Suppressor macrophage treated with lipopolysaccharide for 1 hour (primary cell): ENCODE measurements at places on chromosomes 7 and 10.

DNA sequence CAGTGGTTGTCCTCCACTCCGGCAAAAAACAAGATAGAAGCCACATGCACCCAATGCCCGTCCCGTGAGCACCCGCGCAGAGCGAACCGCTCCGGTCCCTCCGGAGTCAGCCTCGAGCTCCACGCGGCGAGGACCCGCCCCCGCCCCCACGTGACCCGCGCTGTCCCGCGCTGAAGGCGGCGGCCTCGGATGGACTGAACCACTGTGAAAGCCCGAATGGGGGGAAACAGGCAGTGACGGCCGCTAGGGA is 766 bp upstream of the EIF3B start:
- DNase-seq: peak; percentile 96

DNA sequence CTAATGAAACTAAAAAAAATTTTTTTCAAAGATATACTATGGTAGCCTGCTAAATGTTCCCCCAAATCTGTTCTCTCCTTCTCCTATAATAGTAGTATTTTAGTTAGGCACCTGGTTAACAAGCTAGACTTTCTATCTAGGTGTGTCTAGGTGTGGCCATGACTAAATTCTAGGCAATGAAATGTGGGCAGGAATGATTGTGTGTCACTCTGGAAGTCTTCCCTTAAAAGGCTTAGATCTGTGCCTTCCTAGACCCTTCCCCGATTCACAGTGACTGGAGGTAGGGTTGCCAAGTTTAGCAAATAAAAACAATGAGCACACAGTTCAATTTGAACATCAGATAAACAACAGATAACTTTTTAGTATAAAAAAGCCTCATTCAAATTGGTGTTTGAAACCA is 8.3 kb upstream of the ARHGAP21 start:
- DNase-seq: no peak

- DNase-seq: peak; percentile 78
Measured at GRCh38 chr7:25098096-25099046, 26.7 kb downstream of the CYCS start.

DNA sequence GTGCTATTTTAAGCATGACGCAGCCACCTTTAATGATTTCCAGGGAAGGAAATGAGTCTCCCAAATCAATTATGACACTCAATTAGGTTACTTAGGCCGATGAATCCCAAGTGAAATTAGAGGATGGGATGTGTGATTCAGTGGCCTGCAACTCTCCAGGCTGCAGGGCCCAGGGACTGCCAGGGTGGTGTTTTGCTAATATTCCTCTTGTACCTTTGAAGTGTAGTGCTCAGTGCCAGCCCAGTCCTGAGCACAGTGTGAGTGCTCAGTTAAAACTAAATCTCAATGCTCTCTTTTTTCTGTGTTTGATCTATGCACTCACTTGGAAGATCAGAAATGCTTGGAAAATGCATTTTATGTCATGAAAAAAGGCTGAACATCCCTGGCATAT is 51.6 kb downstream of the SEM1 start:
- DNase-seq: no peak

DNA sequence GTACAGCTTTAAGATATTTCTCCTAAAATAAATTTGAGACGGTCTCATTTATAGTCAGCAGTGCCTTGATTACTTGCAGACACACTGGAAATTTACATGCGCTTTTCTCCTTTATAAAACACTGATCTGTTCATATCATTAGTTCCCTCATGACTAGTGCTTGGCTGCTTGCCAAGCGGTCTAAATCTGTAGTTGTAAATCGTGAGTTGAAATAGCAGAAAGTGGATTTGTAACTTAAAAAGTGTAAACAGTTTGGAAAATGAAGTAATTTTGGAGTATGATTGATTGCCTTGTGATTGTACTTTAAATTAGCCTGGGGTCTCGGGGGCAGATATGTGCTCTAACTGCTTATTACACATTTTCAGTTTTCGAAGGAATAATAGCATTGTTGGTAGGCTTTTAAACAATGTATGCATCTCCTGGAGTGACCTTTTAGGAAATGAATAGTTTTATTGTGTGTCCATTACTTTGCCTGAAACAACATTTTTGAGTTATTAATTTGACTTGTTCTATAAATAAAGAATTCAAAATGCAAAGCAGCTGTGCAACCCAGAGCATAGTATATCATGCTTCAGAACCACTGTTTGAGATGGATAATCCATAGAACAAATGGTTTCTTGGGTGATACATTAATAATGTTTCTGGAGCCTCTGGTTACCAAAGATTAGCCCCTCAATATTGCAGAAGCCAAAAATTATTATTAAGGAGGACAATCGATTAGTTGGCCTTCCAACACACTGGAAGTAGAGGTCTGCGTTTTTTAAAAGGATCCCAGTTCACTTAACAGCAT is 73.3 kb downstream of the ARID5B start:
- DNase-seq: peak; percentile 59

- DNase-seq: peak; percentile 68
Measured at GRCh38 chr10:35336084-35336831, at the start of gene CCNY. Gene CCNY (plus strand): TSS chr10:35336509. CDS start chr10:35337054, 545 bp downstream.

- DNase-seq: no peak
Measured at GRCh38 chr7:135584362-135585353, 26.9 kb downstream of the NUP205 start.

DNA sequence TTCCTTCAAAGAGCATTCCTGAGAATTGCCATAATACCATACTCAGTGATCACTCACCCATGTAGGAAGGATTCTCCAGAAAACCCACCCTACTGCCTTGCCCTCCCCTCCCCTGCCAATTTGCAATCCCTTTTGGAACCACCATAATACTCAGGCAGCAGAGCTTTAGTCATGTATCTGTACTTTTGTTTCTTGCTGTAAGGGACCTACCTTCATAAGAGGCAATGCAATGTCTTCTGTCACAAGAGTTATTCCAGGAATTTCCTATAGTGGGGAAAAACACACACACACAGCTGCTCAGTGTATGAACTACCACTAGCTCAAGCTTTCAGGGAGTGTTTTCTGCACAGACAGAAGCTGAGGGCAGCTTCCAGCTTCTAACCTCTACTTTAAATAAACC is 67.0 kb downstream of the GSAP start:
- DNase-seq: no peak

DNA sequence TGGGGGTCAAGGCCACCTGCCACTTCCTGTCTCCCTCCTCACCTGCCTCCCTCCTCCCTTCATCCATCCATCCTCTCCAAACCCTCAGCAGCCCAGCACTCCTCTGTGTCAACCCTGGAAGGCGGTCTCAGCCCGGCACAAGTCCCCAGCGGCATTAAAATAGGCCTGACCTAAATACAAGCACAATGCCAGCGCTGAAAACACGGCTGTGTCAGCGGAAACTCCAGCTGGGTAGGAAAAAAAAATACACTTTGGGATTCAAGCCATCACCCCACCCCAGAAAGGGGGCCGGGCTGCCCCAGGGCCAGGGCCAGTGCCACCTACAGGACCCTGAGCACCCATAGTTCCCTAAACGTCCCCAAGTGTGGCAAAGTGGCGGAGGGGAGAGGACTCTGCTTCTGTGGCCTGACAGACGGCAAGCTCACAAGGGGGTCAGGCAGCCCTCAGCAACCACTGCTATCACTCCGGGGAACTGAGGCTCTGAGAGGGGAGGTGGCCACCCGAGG is 22.7 kb upstream of the GTF2IRD1 start:
- DNase-seq: no peak

DNA sequence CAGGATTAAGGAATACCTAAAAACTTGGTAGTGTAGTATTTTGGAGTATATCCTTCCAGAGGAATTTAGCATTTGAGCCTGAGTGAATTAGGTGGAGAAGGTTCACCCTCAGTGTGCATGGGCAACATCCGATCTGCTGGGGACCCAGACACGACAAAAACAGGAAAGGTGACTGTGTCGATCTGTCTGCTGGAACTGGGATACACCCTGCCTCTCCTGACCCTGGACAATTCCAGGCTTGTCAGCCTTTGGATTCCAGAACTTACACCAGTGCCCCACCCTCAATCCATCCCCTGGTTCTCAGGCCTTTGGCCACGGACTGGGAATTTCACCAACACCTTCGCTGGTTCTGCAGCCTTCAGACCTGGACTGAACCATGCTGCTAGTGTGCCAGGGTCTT is 41.9 kb downstream of the PTPRE start:
- DNase-seq: no peak

- DNase-seq: no peak
Measured at GRCh38 chr10:78505657-78506056, 472.0 kb downstream of the RPS24 start.

DNA sequence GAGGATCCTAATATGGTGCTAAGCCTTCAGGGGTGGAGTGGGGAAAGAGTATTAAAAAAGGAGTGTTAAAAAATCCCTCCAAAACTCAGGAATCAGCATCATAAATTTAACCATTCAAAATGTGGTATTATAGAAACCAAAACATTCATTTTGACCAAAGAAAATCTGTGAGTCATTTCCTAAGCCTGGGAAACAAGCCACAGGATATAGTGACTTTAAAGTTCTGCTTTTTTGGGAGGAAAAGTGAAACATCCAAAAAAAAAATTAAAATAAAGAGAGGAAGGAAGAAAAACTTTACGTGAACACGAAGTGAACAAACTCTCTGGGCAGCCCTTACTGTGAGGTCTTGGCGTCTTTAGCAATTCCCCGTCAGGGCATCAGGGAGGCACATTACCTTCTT is 74.0 kb upstream of the GSDME start:
- DNase-seq: peak; percentile 88

GRCh38 chr7:46079421-46079820 is 158.3 kb upstream of the IGFBP3 start:
- DNase-seq: no peak

DNA sequence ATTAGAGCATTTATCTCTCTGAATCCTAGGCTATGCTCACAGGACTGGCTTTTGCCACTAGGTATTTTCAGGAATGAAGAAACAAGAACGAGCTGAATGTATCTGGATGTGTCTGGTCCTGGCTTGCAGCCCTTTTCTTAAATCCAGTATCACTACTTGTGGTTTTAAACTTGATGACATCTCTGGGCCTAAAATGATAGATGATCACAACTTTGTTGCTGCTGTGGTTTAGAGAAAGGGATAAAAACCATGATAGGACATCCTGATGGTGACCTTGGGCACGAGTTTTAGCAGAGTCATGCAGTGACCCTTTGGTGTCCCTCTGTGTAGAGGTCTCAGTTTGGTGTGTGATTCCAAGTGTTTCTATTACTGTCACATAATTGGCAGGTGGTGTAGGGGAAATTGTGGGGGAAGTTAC is 31.7 kb upstream of the SEMA3C start:
- no peak for DNase-seq

DNA sequence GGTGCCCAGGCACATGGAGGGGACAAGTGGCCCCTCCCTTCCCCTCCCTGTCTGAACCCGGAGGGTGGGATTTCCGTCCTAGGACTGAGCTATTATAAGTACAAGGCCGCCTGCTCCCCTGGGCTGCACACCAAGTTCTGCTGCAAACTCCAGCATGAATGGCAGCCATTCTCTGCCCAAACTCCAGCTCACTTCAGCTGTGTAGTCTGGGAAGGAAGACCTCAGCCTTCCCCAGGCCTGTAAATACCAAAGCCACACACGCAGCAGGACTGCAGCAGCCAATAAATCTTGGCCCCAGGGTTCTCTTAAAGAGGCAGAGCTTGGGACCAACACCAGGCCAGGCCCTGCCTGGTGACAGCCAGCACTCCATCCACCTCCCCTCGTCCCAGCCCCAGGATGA is 291.3 kb upstream of the ZMIZ1 start:
- no peak for DNase-seq

GRCh38 chr7:43454936-43455518 is 127.9 kb upstream of the STK17A start:
- peak; percentile 61 for DNase-seq

- DNase-seq: no peak
Measured at GRCh38 chr10:46998192-46998591, 87.0 kb downstream of the PTPN20 start.

DNA sequence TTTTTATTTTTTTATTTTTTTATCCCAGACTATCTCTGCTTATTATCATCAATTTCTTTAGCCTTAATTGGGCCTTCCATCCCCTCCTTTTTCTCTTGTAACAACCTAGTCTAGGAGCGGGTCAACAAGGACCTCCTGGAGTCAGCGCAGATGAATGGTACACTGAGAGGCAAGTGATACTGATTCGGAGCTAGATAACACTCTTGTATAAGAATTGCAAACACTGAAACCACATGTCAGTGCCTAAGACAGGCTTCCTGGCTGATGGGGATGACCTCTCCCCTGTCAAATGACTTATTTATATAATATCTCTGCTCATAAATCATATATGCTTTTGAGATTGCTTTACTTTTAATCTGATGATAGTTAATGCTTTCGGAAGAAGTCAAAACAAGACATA is 22.7 kb downstream of the BPGM start:
- DNase-seq: no peak

DNA sequence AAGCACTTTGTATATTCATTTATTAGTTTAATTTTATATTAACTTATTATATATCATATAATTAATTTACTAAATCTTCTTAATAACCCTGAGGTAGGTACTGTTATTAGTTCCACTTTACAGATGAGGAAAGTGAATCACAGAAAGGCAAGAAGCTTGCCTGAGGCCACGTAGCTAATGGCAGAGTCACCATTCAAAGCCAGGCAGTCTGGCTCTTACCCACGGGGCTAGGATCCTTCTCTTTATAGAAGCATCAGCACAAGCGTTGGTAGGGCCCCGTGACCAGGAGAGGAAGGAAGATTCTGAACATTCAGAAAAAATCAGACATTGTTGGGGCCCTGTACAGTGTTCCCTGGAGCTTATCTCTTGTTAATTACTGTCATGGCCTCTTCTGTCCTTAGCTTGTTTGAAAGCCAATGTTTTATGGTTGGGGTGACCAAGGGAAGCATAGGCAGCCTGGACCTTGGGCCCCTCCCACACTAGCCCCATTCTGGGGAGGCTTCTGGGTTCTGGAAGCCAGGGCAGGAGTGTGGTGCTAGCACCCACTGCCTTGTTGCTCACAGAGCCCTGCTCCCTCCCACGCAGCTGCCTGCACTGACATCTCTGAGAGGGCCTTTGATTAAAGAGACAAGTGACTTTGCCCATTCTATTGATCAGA is 31.1 kb upstream of the SLF2 start:
- DNase-seq: no peak

- DNase-seq: no peak
Measured at GRCh38 chr10:87864496-87865059, 1.2 kb downstream of the PTEN start.

- no peak for DNase-seq
Measured at GRCh38 chr10:128070721-128071416, 55.4 kb downstream of the MKI67 start.
